ENCODE measurements at places on chromosomes 3 and 15. TPM values are rescaled to one million over a fixed set of nuclear protein-coding genes. Genes with fewer than 3 reads are reported as not detected.

Gene RARRES1
- not detected for total RNA-seq

Gene ZBTB20
- 8.7 TPM for total RNA-seq

DNA sequence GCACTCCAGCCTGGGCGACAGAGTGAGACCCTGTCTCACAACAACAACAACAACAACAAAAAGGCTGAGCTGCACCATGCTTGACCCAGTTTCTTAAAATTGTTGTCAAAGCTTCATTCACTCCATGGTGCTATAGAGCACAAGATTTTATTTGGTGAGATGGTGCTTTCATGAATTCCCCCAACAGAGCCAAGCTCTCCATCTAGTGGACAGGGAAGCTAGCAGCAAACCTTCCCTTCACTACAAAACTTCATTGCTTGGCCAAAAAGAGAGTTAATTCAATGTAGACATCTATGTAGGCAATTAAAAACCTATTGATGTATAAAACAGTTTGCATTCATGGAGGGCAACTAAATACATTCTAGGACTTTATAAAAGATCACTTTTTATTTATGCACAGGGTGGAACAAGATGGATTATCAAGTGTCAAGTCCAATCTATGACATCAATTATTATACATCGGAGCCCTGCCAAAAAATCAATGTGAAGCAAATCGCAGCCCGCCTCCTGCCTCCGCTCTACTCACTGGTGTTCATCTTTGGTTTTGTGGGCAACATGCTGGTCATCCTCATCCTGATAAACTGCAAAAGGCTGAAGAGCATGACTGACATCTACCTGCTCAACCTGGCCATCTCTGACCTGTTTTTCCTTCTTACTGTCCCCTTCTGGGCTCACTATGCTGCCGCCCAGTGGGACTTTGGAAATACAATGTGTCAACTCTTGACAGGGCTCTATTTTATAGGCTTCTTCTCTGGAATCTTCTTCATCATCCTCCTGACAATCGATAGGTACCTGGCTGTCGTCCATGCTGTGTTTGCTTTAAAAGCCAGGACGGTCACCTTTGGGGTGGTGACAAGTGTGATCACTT, 2.0 kb downstream of the CCR5 start:
- peaks cover 12% of the 10 kb centered on the region for H3K36me3 ChIP-seq
- no peak for DNase-seq
- no peaks in the 10 kb centered on the region for H3K27me3 ChIP-seq
- peaks cover 96% of the 10 kb centered on the region for H3K4me1 ChIP-seq

Gene PPM1L
- 15.2 TPM for total RNA-seq

DNA sequence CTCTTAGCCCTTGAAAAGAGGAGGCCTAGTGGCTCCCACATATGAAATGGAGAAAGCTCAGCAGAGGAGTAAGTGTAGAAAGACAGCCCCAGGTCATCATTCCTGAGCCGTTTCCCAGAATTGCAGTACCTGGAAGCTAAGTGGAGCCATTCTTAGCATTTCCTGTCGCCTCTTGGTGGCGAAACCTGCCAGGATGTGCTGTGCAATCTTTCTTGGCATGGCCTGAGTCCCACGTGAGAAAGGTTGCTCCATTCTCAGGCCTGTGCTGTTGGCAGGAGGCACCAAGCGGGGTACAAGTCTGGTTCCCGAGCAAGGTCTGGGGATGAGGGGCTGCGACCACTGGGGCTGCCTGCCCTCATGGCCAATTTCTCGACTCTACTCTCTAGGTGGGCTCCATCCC, 207.2 kb upstream of the TPM1 start:
- no peak for DNase-seq
- no peak overlapping the region for H3K4me3 ChIP-seq
- no peaks in the 10 kb centered on the region for H3K4me1 ChIP-seq
- H3K27ac ChIP-seq = no peak overlapping the region

Gene GAP43
- 0.50 TPM for total RNA-seq

Gene CPLX3
- total RNA-seq = 1.7 TPM

Gene OR5H14
- total RNA-seq = not detected

Gene MYZAP
- not detected for total RNA-seq

Gene POPDC2
- 3.6 TPM for total RNA-seq

Gene DUOX2
- total RNA-seq = 0.19 TPM

Gene MCTP2
- 344 TPM for total RNA-seq

- peaks cover 22% of the 10 kb centered on the region for H3K4me1 ChIP-seq
- no peaks in the 10 kb centered on the region for H3K27me3 ChIP-seq
- H3K36me3 ChIP-seq = no peaks in the 10 kb centered on the region
- no peak overlapping the region for H3K4me3 ChIP-seq
- no peak for DNase-seq
- no peak overlapping the region for H3K27ac ChIP-seq
Observed at GRCh38 chr3:111906656-111907055, 47.6 kb downstream of the PHLDB2 start.
